ENCODE measurements at places on chromosomes 5 and 9.

GRCh38 chr9:101117161-101117560 lies 88.6 kb downstream of the PLPPR1 start:
- DNase-seq, result no peak

- DNase-seq, result no peak
Observed at GRCh38 chr5:59760785-59761348, 132.7 kb downstream of the PDE4D start.

- DNase-seq, result no peak
Observed at GRCh38 chr9:98896632-98897031, 47.1 kb upstream of the COL15A1 start.

DNA sequence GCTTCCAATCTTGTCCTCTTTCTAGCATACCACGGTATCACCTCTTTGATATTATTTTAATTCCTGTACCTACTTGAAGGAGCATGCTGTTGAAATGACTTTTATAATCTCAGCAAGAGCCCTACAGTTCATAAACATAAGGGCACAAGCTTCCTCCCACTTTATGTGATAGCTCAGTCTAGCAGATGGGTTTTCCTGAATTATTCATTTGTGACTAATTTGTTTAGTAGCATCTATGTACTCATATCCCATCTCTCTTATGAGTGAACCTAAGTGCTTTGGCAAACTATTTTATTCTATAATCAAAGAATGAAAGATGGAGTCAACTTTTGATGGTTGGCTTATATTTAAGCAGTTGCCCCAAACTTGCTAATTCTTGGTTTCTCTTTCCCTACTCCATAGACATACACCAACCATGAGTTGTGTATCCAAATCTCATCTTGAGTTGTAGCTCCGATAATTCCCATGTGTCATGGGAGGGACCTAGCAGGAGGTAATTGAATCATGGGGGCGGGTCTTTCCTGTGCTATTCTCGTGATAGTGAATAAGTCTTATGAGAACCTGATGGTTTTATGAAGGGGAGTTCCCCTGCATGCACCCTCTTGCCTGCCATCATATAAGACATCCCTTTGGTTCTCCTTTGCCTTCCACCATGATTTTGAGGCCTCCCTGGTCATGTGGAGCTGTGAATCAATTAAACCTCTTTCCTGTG lies 17.7 kb downstream of the TXNDC8 start:
- DNase-seq, result no peak

- DNase-seq, result no peak
Observed at GRCh38 chr9:28272127-28272526, 698.8 kb upstream of the C9orf72 start.

DNA sequence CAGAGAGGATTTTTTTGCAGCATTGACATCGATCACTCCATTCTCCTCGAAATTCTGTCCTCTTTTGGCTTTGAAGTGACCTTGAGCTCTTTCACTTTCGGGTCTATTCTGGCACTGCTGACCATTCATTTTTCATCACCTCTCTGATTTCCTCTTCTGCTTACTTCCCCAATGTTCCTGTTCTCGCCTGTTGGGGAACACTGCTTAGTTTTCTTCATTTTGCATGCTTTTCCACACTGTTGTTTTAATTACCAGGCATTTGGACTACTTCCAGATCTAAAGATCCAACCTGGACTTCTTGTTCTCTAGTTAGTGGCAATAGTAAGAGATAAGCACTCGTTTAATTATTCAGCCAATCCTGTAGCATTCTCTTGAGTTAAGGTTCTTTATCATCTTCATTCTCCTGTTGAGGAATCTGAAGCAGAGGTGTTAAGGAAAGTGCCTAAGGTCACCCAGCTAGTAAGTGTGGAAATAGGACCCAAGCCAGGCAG lies 53.4 kb downstream of the MAN2A1 start:
- DNase-seq, result no peak

DNA sequence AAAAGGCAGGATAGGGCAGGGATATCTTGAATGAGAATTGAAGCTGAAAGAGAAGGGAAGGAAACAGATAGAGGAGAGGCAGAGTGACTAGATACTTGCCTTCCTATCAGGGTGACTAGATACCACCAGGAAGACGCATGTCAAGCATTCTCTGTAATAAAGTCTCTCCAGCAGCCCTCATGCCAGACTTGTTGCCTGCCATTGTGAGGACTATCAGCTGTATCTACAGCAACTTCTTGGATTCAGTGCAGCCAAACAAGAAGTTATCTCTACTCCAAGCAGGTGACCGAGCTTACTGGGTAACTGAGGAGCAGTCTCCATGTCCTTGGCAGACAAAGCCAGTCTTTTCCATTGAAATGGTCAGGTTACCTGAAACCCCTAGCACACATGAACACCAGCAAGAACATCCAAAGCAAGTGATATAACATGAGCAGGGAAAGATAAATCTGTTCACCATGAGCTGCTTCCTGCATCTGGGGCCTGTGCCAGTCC lies 9.3 kb downstream of the SH3RF2 start:
- no peak for DNase-seq

DNA sequence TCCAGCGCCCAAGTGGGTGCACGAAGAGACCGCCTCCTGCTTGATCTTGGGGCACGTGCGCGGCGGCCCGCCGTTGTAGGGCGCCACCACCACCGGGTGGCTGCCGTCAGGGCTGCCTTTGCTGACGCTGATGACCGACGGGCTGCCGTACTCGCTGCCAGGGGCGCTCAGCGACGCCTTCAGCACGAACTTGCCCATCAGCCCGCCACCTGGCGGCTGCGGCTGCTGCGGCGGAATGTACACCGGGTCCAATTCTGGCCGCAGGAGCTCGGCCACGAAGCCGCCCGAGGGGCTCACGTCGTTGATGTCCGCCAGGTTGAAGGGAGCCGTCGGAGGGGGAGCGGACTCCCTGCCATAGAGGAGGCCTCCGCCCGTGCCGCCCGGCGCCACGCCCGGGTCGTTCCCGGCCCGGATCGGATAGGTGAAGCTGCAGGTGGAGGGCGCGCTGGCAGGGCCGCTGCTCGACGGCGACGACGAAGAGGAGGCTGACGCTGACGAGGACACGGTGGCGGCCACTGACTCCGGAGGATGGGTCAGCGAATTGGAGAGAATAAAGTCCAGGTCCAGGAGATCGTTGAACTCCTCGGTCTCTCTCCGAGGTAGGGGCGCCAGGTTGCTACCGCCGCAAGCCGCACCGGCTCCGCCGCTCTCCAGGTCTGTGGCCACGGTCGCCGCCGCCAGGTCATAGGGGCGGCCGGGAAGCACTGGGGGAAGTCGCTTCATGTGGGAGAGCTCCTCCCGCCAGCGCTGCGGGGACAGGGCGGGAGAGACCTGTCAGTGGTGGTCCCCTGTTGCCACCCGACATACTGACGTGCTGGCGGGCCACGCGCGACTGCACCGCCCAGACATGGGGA lies 1.8 kb downstream of the KLF4 start:
- DNase-seq, result no peak

DNA sequence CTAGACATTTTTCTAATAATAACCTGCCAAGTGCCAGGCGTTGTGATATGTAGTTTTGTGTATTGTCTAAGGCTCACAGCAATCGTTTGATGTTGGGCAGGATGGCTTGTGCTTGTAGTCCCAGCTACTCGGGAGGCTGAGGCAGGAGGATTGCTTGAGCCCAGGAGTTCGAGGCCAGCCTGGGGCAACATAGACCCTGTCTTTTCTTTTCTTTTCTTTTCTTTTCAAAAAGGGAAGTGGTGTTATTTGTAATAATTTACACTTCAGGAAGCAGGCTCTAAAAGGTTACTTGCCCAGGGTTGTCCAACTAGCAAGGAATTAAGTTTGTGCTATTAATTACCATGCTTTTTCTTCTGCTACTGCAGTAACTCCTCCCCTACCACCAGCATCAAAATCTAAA lies 3.2 kb downstream of the ZNF131 start:
- DNase-seq, result no peak

- no peak for DNase-seq
Observed at GRCh38 chr9:114953959-114954358, 23.6 kb upstream of the TNFSF8 start.

GRCh38 chr9:81534138-81534875 lies 155.0 kb downstream of the TLE1 start:
- DNase-seq, result no peak

- no peak for DNase-seq
Observed at GRCh38 chr9:6829536-6829935, 71.8 kb downstream of the KDM4C start.

DNA sequence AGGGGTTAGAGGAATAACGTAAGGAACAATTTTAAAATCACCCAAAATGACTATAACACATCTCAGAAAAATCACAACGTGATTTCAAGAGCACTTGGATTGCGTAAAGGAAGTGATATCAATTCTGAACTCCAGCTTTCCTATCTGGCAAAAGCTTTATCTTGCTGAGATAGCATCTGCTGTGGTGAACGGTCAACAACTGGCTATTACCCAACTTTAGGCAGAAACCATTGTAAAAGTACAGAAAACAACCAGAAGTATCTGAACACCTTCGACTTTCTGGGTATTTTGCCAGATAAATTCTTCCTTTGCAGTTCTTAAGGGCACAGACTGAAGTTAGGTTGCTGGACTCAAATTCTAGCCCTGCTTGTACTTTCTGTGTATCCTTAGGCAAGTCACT lies 9.2 kb downstream of the ABLIM3 start:
- DNase-seq, result no peak

GRCh38 chr9:6955251-6955921 lies 197.6 kb downstream of the KDM4C start:
- no peak for DNase-seq

- no peak for DNase-seq
Observed at GRCh38 chr9:131982102-131982501, 97.6 kb downstream of the MED27 start.

GRCh38 chr5:124952079-124952478 lies 205.6 kb upstream of the ZNF608 start:
- no peak for DNase-seq

DNA sequence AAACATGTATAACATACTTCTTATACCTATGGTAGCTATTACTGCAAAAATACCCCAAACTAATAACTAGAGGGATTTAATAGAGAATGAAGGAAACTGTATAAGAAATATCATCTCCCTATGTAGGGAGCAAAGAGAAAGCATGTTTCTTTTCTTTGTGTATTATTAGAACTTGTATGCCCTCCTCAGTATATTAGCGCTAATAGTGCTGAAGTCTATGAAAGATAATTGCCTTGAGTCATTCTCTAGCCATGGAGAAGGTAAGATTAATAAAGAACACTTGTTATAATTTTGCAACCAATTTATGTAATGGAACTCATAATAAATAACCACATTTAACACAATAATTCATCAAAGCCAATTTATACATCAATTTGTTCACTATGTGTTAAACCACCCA lies 329.2 kb downstream of the TMEM232 start:
- no peak for DNase-seq

- no peak for DNase-seq
Observed at GRCh38 chr5:41507501-41507900, 2.9 kb downstream of the PLCXD3 start.

DNA sequence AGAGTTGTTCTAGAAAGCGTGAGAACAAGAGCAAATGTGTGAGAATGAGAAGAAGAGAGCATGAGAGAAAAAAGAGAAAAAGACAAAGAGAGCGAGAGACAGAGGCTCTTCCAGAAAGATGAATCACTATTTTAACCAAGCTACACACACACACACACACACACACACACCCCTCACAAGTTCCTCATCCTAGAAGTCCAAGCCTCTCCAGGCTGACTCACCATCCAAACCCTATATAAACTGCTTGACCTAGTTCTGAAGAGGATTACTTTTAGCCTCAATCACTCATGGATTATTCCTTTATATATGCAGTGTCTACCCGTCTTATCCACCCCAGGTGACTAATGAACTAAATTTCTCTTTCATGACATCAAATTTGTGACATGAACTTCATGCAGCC lies 37.6 kb downstream of the C9orf57 start:
- DNase-seq, result no peak

GRCh38 chr5:72126796-72127195 lies 19.5 kb downstream of the MAP1B start:
- DNase-seq, result no peak

DNA sequence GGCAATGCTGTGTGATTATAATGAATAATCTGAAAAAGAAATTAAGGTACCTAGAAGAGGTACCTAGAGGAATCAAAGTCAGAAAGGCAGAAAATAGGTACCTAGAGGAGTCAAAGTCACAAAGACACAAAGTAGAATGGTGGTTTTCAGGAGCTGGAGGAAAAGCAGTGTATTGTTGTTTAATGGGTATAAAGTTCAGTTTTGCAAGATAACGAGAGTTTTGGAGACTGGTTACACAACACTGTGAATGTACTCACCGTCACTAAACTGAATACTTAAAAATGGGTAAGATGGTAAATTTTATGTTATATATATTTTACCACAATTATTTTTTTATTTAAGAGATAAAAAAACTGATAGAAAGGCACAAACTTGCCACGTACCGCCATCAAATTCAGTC lies 57.0 kb downstream of the FBXL17 start:
- DNase-seq, result no peak
